C1 segment of cervical spinal cord (tissue), 14 donors: ENCODE measurements at places on chromosomes 4 and X.

DNA sequence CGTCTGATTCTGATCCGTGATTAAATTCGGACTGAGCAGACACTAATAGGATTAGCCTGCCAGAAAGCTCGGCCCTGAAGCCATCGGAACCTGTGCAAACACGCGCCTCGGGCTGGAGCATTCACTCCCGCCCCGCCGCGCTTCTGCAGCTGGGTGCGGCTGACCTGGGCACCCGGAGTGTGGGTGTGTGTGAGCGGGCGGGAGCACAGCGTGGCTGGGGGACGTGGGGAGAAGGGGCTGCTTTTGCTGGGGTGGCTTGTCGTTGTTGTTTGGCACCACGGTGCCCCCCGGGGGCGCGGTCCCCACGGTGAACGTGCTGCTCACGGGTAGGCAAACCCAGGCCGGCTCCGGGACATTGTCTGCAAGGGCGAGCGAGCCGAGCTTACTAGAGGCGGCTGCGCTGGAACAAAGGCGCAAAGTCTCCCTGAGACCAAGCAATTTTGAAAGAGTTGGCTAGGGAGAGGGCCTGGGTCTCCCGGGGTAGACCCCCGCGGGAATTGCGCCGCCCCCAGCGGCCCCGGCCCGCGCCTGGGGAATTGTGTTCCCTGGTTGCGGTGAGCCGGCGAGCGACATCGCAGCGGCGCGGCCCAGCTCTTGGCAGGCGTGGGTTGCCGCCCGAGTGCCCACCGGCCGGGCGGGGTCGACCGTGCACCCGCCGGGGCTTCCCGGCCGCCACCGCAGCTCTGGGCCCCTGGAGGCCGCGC is 1.4 kb downstream of the MAMLD1 start:
- peak; percentile 28 for DNase-seq

GRCh38 chr4:159272273-159273140 is 169.6 kb downstream of the RAPGEF2 start:
- no peak for DNase-seq

GRCh38 chr4:5563856-5564255 is 144.5 kb downstream of the EVC2 start:
- DNase-seq = no peak

DNA sequence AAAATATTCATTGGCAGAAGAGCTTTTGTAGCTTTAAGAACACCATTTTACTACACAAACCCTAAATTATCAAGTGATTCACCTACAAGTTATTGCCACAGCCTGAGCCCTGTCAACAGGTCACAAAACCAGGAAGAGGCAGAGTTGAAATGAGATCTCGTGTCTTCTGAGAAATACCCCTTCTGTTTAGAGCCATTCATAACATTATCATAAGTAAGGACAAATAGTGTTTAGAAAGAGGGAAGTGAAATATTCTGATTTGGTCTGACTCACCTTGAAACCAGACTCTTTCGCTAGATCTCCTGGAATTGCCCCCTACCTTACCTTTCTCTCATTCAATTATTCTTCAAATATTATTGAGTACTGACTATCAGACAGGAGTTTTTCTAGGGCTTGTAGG is 5.9 kb downstream of the ETDB start:
- DNase-seq = no peak

DNA sequence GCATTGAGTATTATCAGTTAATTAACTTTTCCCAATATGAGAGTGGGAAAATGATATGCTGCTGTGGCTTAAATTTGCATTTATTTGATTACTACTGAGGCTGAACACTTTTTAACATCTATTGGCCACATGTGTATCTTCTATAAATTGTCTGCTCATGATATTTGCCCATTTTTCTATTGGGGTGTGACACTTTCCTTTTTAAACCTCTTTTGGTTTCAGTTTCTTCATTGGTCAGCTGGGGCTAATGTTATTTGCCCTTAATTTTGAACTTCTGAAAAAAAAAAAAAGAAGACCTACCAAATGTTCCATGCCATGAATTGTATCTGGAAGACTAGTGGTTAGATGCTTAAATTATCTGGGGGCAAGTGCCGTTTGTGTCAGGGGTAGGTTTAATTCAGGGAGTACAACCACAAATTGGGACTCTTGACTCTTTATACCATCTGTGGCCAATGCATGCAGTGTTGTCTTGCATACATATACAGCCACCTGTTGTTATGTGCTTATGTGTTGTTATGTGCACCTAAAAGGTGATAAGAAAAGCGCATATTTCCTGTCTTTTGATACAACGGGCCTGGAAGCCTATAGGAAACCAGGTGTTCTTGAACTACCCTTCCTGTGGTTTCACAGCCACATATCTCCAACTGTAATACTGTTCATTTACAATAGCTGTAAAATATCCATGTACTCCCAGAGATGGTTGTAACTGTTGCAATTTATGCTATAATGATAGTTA is 49.0 kb downstream of the SH2D1A start:
- DNase-seq = no peak

DNA sequence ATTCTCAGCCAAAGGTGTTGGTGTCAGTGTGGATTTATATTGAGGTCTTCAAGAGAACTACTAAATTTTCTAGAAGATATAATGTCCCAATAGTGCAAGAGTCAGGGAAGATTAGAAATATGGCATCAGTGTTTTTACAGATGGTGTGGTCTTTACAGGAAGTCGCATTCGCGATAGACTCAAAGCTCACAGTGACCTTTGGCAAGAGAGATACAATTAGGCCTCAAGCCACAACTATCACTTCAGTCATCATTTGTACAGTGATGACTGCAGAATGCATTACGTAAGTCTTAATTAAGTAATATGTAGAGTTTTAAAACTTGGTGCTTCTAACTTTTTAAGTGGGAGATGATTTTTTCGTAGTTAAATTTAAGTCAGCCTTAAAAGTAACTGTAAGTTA is 237.2 kb upstream of the FSTL5 start:
- DNase-seq = no peak

DNA sequence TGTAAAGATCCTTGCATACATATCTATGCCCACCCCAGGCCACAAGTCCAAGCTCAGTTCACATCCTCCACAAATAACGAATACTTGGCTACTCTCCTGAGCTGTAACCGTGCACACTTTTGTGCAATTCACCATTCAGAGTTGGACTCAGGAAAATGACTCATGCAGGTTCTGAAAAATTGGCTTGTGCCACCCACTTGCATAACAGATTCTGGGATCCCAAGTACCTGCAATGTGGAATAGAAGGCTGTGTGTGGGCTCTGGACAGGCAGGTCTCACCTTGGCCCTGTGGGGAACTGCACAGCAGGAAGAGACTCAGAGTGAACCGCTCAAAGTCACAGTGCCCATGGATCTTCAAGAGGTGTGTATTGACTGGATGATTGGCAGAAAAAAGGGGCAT is 502.7 kb downstream of the PACRGL start:
- DNase-seq = no peak

GRCh38 chr4:850323-850945 is 24.5 kb upstream of the CPLX1 start:
- DNase-seq = no peak

DNA sequence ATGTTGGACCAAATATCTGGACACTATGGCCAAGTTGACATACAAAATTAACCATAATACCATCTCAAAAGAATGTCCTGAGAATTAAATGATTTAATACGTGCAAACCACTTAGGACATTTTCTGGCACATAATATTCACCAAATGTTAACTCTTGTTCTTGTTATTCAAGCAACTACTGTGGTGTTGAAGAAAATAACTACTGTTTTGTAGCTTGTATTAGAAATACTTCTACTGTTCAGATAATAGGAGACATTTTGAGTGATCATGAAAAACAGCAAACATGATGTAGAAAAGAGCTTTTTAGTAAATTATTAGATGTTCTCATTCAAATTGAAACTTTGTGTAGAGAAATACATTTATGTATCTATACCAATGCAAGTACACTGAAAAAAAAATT is 140.7 kb upstream of the SMIM31 start:
- DNase-seq = no peak

DNA sequence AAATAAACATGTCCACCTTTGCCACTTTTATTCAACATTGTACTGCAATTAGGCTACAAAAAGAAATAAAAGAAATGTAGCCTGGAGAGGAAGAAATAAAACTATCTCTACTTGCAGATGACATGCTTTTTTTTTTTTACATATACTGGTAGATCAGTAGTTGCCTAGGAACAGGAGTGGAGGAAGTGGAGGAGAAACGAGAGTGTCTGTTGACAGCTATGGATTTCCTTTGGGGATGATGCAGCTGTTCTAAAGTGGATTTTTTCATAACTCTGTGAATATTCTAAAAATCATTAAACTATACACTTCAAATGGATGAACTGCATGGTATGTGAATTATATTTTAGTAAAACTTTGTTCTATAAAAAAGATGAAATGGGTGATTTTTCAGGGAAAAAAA is 116.4 kb downstream of the ANAPC4 start:
- DNase-seq = no peak

- DNase-seq = no peak
These were observed 2.5 kb downstream of the CXCL1 start for GRCh38 chr4:73871511-73872310.

DNA sequence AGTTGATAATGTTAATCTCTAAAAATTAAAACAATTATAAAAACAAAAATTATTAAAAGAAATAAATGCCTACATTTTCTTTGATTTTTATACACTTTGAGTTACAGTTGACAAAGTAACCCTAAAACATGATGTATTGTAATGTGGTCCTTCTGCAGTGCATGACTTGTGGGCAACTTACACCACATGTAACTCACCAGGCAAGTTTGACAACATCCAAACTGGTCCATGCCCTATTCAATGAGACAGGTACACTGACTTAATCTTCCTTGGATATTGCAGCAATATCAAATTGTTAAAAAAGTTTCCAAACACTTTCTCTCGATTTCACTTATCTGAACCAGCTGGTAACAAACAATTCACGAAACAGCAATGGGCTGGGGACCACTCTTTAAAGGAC is 81.5 kb downstream of the FTHL17 start:
- no peak for DNase-seq

DNA sequence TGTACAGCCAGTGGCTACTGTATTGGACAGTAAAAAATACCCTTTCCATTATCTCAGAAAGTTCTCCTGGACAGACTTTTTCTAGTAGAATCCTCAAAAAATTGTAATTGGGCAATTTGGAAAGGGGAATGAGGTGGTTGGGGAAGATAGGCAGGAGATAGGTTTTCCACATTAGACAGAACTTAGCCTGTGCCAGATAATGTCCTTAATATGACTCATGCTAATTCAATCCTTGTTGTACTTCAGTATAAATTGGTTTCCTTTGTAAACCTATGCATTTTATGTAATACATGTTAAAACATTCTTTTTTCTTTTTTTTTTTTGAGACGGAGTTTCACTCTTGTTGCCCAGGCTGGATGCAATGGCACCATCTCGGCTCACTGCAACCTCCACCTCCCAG is 8.9 kb downstream of the EIF4E start:
- no peak for DNase-seq

GRCh38 chr4:11116940-11117339 is 311.8 kb downstream of the HS3ST1 start:
- no peak for DNase-seq

- DNase-seq = no peak
These were observed 200.6 kb upstream of the LDB2 start for GRCh38 chr4:17098996-17099395.
